ENCODE measurements at places on chromosomes 2 and 18.

DNA sequence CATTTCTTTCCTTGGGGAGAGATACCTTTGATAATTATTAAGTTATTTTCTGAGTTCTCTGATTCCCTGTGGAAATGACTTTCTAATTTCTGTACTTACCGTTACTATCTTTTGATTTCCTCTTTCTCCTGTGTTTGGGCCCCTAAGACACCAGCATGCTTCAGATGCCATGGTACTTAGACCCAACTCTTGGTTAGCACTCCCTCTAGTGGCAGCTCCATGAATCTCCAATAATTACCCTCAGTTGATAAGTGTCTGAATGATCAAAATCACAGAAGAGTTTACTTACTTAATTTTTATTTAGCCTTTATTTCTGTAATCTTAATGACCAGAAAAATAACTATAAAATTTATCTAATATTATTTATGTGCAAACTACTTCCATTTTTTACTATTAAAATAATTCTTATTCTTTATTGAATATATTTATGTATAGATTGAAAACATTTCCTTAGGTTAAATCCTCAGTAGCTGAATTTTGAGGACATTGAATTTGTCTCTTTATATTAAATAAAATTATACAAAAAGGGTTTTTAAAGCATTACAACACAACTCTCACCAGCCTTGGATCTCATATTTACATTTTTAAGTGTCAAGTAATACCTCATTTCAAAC lies 300.4 kb downstream of the KCNS3 start:
- H3K4me1 ChIP-seq, result no peaks in the 10 kb centered on the region
- H3K36me3 ChIP-seq, result no peaks in the 10 kb centered on the region
- no peaks in the 10 kb centered on the region for H3K27me3 ChIP-seq
- H3K27ac ChIP-seq, result no peak overlapping the region
- H3K4me3 ChIP-seq, result no peak overlapping the region
- peak; percentile 69 for DNase-seq

GRCh38 chr2:27217173-27218121 lies at the start of gene CAD:
Gene CAD (plus strand): TSS chr2:27217369. CDS start chr2:27217552, 183 bp downstream.
- peak within 1 kb of the TSS; percentile 69 for H3K27ac ChIP-seq
- H3K4me3 ChIP-seq, result peak within 1 kb of the TSS; percentile 81

DNA sequence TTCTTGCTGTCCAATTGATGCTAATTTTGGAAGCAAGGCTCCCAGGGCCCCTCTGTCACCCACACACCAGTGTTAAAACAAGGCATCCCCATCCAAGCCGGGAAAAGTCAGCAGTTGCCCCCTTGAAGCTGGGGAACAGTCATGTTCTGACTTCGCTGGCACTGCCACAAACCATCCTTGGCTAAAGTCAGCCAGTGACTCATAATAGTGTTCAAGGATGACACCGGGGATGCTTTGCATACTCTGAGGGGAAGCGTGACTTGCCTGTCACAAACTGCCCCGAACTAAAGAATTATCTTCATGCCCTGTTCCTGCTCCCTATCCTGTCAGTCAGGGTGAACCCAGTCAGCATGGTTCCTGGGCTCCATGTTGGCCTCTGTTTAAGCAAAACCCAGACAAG lies 37.0 kb downstream of the TGFA start:
- DNase-seq, result no peak
- no peak overlapping the region for H3K4me3 ChIP-seq
- no peak overlapping the region for H3K27ac ChIP-seq
- H3K4me1 ChIP-seq, result no peaks in the 10 kb centered on the region
- no peaks in the 10 kb centered on the region for H3K36me3 ChIP-seq
- no peaks in the 10 kb centered on the region for H3K27me3 ChIP-seq

GRCh38 chr2:118185210-118186109 lies 97.2 kb downstream of the INSIG2 start:
- H3K27ac ChIP-seq, result peak overlapping the region; percentile 78
- no peaks in the 10 kb centered on the region for H3K27me3 ChIP-seq
- DNase-seq, result peak; percentile 66
- H3K4me1 ChIP-seq, result no peaks in the 10 kb centered on the region
- no peaks in the 10 kb centered on the region for H3K36me3 ChIP-seq
- H3K4me3 ChIP-seq, result peak overlapping the region; percentile 57

All from testis (tissue), 5 donors.